Fibroblast of skin of left quadriceps (primary cell): ENCODE measurements at places on chromosomes 16 and 17.

- no peak for DNase-seq
Observed at GRCh38 chr16:10138881-10139280, 43.3 kb downstream of the GRIN2A start.

DNA sequence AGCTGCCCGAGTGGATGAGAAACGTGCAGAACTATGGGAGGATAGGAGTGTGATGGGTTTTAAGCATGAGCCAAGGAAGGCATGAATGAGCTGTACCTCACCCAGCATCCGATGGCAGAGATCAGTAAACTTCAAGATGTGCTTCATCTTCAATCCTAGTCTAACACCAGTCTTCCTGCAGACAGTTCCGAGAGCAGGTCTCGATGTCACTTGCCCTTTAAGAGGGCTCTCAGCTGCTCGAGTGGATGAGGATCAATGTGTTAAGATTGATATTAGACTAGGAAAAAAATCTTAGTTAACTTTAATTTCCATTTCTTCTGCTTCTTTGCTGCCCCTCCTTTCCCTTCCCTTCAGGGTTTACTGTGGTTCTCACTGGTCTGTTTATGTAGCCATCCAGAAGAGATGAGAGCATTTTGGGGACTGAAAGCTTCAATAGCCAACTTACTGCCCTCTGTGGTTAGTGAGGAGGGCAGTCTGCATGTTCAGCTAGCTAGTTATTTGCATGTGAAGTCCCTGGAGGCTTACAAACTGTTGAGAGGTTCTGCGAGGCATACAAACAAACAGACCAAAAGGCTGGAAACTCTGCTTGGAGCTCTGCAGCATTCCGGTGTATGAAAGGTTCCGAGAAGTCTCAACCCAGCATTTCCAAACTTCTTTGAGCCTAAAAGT lies 15.3 kb downstream of the KLHL36 start:
- DNase-seq = no peak

GRCh38 chr17:80656590-80656989 lies 112.0 kb downstream of the RPTOR start:
- DNase-seq = no peak

DNA sequence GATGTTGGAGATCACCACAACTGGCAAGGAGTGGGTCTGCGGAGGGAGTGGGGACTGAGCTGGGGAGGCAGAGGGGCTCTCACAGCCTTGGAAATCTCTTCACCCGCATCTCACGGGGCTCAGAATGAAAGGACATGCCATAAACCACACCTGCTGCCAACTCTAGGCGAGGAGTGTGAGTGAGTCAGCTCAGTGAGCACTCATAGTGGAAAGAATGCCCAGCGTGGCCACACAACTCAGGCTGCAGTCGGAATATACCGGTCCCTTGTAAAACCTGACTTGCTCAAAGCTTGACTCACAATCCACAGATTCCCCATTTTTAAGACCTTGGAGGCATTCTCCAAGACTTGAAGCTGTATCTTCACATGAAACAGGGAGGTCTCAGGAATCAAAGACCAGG lies 36.7 kb downstream of the STAT5A start:
- no peak for DNase-seq

DNA sequence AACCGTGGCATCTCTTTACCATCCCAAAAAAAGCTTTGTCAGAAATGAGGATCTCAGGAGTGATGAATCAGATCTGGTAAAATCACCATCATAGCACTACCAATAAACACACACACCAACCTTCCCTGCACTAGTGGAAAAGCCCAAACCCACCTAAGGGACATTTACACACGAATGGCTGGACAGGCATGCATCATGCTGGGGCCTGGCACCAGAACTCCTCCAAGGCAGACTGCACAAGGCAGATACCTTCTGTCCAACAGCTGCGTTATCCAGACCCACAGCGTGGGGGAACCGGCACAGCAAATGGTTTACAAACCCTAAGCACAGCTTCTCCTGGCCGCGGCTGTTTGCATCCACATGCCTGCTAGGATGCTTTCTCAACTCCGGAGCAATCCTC lies 2.8 kb downstream of the ASIC2 start:
- DNase-seq = no peak

GRCh38 chr17:61239327-61239726 lies 160.3 kb upstream of the TBX2 start:
- DNase-seq = no peak

- no peak for DNase-seq
Observed at GRCh38 chr16:84924331-84925091, 86.8 kb downstream of the ZDHHC7 start.

DNA sequence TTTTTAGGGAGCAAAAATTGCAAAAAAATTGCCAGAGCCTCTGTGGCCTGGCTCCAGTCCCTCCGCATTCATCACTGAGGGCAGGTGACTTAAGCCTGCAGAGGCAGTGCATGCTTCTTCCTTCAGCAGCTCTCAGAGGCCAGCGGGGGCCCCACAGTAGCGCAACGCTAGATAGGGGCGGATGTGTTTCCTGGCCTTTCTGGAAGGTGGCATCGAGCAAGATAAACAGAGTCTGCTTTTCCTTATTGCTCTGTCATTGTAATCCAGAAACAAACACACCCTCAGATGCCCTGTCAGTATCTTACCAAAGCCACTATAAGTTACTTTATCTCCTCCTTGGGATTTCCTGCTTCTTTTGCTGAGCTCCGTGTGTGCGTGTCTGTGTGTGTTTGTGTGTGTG lies 75.5 kb upstream of the IRX6 start:
- DNase-seq = no peak

DNA sequence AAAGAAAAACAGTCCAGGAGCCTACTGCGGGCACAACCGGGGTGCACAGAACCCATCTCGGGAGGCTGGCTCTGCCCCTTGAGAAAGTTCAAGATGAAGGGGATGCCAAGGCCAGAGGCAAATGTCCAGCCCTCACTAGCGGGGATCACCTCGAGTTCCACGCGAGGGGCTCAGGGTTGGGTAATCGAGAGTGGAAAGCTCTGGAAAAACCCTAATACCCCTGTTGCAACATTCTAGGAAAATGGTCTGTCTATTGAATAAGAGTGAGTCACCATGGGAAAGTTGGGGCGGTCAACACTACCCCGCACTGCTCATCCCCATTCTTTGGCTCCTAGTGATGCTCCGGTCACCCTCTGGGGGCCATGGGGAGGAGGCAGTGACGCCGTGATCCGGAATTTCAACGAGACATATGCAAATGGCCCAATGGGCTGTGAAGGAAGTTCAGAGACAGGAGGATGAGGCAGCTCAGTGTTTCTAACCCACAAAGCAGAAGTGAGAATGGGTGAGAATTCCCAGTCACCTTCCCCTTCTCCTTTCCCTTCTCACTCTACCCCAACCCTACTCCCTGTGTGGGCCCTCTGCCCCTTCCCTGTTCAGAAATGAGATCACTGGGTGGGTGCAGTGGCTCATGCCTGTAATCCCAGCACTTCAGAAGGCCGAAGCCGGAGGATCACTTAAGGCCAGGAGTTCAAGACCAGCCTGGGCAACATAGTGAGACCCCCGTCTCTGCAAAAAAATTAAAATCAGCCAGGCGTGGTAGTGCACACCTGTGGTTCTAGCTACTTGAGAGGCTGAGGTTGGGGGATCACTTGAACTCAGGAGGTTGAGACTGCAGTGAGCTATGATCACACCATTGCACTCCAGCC lies 22.4 kb downstream of the SOCS3 start:
- no peak for DNase-seq

GRCh38 chr16:75620326-75621169 lies 2.5 kb downstream of the ADAT1 start:
- no peak for DNase-seq

DNA sequence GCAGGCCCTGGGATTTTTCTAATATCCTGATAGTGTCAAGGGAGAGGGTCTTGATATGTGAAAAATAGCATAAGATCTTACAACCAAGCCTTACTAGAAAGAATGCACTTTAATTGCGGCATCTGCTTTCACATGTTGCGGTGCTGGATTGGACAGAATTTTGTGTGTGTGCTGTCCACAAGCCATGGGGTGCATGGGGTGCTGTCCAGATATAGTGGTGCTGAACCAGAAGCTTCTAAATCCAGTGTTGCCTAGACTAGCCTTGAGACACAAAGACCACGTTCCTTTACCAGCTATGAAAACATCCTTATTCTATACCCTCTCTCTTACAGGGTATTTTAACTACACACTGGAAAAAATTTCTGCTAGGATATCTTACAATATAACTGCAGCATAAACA lies 244.0 kb downstream of the TMEM114 start:
- no peak for DNase-seq

DNA sequence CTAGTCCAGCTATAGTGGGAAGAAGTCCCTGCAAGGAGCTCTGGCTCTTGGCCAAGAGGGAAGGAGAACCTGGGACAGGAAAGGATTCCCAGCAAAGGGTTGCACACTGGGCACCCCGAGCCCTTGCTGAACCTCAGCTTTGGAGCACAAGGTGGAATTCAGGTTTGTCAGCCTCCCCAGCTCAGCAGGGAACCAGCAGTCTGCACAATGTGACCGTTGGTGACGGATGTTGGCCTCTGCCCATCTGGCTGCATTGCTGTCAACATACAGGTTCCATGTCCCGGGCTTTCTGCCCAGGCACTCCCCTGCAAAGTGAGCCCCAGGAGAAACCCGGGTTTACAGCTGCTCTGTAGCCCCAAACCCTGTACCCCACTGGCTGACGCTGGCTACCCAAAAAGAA lies 6.7 kb downstream of the RPRML start:
- no peak for DNase-seq

DNA sequence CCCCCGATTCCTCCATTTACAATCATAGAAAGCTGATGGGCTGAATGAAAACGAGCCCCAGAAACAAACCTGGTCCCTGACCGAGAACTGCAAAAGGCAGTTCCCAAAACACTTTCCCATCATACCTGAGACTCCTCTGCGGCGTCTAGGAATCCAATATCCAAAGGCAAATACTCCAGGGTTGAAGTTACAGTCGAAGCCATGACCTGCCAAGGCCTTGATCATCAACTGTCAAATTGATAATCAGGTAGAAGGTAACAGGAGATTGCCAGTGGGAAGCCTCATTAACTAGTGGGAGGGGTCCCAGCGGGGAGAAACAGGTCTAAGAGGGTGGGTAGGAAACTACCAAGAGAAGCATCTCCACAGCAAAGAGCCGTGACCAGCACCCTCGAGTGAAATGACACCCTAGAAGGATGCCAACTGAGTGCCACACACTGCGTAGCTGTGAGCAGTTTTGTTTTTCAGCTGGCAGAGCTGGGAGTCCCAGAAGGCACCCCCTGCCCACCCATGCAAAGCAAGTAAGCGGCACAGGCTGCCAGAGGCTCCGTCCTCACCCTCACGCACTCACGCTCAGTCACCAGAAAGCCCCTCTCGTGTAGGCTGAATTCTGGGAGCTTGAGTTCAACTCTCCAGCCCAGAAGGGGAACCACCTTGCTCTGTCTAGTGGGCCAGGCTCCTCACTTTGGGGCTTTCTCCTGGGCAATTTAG lies 146.1 kb downstream of the GAS7 start:
- DNase-seq = no peak

- no peak for DNase-seq
Observed at GRCh38 chr16:49183911-49184310, 97.7 kb downstream of the CBLN1 start.

- DNase-seq = no peak
Observed at GRCh38 chr16:75421820-75422126, 11.5 kb downstream of the CFDP1 start.

DNA sequence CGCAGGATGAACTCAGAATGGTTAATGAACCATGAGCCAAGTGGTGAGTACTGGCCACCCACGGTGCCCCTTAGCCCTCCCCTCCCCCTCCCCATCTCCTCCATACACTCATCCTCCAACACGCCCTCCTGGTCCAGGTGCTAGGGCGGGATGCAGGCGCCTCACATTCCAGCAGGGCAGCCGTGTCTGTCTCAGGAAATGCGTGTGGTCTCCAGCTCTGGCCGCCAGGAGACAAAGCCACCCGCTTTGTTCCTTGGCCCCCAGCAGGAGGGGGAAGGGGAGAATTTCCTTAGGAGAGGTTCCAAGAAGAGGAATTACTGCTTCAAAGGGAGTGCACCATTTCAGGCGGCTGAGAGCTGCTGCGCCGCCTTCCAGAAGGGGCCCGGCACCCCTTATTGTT lies 29.7 kb upstream of the RMI2 start:
- peak; percentile 41 for DNase-seq

- DNase-seq = no peak
Observed at GRCh38 chr17:4584101-4584916, at the start of gene SMTNL2. Gene SMTNL2 (plus strand): TSS chr17:4584529. CDS start chr17:4584606, 77 bp downstream.

DNA sequence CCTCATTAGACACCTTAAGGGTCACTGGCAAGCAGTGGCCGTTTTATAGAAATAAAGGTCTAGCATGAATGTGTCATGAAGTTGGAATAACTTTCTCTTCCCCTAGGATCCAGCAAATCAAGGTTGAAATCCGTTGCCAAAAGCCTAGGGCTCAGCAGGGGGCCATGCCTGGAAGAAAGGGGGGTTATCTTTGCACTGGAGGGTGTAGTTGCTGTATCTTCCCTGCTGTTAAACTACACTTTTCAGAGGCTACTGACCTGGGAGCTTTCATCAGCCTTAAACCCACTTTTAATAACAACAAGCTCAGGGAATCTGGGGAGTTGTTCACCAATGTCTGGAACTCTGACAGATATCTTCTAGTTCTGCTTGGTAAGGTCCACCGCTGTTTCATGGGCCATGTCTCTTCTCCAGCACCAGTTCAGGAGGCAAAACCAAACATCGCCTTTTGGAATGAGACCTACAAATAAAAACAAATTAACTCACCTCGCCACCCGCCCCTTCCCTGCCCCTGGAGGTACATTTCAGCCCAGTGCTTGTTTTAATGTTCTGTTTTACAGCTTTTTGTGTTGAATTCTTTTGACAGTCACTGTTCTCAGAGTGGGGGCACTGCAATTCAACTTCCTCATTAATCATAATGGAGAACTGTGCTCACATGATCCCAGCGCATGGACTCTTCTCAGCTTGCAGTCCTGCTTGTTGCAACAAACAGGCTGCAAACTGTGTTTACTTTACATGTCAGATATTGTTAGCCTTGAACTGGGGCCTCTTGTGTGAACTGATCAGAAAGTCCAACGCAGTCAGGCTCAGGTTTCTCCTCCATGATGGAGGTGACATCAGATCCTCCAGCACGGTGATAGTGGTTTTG lies 508.7 kb downstream of the KCNJ2 start:
- no peak for DNase-seq

DNA sequence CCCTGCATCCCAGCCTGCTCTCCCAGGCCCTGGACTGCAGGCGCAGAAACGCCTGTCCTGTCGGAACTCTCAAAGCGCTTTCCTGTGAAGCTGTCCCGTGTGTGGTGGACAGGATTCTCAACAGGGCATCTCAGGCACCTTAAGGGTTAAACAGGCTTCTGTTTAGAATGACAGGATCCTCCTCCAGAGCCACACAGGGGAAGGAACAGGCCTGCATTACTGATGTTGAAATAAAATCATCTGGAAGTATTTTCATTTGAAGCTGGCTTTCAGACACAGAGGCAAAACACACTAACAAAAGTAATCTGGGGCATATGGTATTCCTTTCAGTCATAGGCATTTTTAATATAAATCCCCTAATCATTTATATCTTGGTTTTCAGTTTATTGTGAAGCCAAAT lies 7.4 kb downstream of the HS3ST3A1 start:
- no peak for DNase-seq

GRCh38 chr16:48838349-48838748 lies 228.4 kb upstream of the N4BP1 start:
- DNase-seq = no peak
